Non-pigmented ciliary epithelial cell (primary cell): ENCODE measurements at places on chromosomes 5 and 9.

GRCh38 chr9:107281184-107281583 lies 1.9 kb upstream of the RAD23B start:
- no peak for DNase-seq

- no peak for DNase-seq
These were observed 4.0 kb upstream of the TERT start for GRCh38 chr5:1298723-1299510.

DNA sequence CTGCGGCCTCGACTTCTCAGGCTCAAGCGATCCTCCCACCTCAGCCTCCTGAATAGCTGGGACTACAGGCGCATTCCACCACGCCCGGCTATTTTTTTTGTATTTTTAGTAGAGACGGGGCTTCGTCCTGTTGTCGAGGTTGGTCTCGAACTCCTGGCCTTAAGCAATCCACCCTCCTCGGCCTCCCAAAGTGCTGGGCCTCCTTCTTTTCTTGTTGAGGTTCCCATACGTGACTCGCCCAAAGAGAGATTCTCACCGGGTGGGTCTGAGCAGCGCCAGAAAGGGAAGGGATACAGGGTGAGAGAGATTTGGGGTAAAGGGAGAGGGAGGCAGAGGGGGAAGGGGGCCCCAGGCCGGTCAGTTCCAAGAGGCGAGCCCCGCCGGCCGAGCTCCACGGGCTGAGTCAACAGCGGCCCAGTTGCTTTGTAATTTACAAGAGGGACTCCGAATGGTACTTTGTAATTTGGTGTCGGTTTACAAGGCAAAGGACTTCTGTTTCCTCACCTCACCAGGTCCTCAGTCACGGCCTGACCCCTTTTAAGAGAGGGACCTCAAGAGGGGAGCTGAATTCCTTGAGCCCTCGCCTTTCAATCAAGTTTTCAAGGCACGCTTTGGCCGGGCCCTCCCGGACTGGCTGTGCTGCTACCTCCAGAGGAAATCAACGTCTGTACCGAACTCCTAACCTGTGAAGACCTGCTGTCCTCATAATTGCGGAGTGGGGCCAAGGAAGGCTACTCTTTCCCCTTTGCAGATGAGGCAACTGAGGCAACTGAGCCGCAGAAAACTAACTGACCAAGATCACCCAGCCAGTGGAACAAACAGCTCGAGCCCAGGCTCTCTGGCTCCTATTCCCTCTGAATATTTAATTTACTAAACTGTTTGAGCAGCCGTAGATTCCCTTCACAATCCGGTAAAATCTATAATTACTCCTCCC lies 3.3 kb upstream of the DMRT2 start:
- DNase-seq: no peak

DNA sequence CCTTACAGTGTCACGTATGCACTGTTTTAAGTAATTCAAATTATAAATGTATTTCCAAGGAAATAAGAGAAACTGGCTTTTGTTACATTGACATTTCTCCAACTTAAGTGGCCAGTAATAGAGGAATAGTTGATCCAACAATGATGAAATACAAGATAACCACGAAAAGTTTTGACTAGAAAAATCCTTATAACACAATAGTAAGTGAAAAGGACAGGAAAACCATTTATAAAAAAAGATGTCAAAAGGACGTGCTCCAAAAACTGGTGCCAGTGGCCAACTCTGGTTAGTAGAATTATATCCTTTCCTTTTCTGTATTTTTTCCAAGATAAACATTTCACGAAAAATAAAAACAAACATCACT lies 210.9 kb downstream of the GAPVD1 start:
- no peak for DNase-seq

DNA sequence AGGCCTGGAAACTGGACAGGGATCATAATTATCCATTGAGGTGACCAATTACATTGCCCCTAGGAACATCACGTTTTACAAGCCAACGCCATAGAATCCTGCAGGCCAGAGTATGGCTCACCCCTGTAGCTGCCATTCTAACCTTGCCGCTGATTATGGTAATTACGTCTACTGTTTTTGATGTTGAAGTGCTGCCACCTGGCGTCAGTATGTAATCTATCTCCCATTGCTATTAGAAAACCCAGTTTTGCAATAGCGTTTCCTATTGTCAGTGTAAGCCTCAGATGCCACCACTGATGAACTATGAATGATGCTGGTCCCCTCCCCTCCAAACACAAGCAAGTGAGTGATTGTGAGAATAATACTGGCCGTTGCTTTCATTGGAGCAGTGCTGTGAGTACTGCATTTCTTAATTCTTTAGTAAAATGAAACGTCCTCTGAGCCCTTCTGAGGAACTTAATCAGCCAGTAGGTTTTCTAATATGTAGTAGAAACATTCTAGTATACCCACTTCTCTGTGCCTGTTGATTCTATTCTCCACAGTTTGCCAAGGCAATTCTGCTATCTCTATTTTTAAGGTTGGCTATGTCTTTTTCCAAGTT lies 100.5 kb upstream of the NMUR2 start:
- DNase-seq: peak; percentile 4

DNA sequence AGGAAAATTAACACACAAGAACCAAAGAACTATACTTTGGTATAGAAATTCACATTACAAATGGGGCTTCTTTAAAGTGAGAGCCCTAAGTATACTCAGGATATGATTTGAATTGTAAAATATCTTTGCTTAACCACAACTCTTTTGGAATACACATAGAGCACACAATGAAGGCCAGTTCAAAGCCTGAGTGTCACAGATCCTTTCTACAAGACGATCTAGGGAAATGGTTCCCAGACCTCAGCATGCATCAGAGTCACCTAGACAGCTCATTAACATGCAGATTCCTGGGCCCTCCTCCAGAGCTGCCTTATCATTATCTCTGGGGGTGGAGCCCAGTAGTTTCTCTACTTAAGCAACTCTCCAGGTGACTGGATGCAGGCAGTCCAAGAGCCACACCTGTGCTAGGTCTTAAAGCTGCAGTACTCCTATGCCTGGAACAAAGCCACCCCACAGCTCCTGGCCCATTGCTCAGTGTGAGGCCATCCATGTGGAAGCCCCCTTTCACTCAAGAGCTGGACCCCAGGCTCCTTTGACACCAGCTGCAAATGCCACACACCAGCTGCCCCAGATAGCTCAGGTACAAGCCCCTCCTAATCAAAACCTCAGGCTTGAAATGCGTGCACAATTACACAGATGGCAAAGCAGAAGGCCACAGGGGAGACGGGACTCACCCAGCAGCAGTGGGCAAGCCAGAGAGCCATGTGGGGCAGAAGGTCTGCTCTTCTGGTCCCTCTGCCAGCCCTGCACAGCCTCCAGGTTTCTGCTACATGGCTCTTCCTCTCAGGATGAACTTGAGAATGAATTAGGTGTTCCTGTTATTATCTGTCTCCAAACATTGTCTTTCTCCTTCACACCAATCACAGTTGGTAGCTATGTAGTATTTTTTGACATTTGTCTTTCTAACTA lies 106.1 kb downstream of the SH3TC2 start:
- no peak for DNase-seq

DNA sequence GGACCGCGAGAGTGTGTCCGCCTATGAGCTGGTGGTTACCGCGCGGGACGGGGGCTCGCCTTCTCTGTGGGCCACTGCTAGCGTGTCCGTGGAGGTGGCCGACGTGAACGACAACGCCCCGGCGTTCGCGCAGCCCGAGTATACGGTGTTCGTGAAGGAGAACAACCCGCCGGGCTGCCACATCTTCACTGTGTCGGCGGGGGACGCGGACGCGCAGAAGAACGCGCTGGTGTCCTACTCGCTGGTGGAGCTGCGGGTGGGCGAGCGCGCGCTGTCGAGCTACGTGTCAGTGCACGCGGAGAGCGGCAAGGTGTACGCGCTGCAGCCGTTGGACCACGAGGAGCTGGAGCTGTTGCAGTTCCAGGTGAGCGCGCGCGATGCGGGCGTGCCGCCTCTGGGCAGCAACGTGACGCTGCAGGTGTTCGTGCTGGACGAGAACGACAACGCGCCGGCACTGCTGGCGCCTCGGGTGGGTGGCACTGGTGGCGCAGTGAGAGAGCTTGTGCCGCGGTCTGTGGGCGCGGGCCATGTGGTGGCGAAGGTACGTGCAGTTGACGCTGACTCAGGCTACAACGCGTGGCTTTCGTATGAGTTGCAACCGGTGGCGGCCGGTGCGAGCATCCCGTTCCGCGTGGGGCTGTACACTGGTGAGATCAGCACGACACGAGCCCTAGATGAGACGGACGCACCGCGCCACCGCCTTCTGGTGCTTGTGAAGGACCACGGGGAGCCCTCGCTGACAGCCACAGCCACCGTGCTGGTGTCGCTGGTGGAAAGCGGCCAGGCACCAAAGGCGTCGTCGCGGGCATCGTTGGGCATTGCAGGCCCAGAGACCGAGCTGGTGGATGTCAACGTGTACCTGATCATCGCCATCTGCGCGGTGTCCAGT lies 1.8 kb downstream of the PCDHA7 start:
- DNase-seq: no peak

- DNase-seq: peak; percentile 32
These were observed 1164.5 kb downstream of the CDH12 start for GRCh38 chr5:21688655-21689054.

GRCh38 chr9:3244963-3245653 lies 280.7 kb downstream of the RFX3 start:
- no peak for DNase-seq

DNA sequence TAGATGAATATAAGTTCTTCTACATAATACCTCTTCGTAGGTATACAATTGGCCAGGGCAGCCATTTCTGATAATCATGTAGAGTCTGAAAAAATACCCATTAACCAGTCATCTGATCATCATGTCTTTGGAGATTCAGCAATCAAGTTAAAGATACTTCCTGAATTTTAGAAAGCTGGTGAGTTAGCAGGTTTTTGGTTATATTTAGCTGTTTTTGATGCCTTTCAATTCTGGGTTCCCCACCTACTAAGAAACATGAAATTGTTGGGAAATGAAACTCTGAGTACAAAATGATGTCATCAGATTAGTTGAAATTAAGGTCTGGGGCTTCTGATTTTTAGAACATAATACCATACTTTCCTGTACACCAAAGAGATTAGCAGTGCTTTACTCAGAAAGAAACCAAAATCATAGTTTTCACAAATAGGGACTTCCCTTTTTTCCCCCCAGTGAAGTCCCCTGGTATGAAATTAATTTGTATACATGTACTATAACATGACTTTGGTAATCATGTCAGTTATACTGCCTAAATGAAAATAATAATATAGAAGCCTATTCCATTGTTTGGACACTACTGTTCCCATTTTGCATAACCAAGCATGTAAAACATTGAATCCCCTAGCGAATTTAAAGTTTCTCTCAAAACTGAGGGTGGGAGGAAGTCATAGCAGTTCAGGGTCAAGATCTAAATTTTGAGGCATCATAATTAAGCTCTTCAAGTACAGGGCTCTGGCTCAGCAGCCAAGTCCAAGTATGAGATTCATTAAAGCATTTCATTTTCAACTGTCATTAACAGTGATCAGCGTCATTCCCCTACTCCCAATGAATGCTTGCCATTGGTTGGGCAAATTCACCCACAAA lies 17.9 kb downstream of the PRLR start:
- DNase-seq: no peak

DNA sequence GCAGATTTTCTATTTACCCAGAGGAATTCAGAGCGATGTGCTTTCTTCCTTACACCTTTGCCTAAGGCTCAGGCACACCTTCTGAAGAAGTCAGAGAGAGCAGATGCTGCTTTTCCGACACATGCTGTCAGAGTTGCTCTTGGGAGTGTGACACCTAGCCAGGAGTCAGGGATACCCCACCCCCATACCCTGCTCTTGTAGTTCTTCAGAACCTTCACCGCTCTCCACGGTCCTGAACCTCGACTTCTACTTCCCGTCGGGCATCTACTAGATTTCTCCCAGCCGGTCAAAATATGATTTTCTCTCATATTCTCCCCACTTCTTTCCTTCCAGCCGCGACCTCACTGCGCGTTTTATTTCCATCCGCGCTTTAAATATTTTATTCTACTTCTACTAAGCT lies 1.7 kb downstream of the GRIN3A start:
- no peak for DNase-seq

- no peak for DNase-seq
These were observed 20.0 kb downstream of the MTRR start for GRCh38 chr5:7888901-7889300.

DNA sequence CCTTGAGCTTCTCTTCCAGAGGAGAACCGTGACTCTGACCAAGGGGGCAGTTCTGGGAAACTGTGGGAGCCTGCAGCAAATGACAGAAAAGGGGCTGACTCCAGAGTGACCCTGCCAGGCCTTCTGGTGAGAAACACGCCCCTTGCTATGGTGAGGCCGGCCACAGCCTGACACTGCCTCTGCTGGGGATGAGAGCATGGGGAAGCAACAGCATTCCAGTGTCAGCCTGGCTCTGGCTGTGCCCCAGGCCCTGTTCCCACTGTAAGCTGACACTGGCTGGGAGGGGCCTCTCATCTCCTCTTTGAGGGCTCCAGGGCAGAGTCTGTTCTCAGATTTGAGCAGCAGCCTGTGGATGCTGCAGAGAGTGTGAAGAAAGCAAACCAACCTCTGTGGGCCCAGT lies 180.0 kb upstream of the IL12B start:
- DNase-seq: no peak

- DNase-seq: no peak
These were observed 91.6 kb upstream of the TNFAIP8 start for GRCh38 chr5:119264186-119264585.

GRCh38 chr9:130423272-130423671 lies 21.5 kb upstream of the ASS1 start:
- DNase-seq: no peak

- no peak for DNase-seq
These were observed 163.9 kb upstream of the SH3GL2 start for GRCh38 chr9:17414986-17415385.

- no peak for DNase-seq
These were observed 96.3 kb downstream of the UNC13B start for GRCh38 chr9:35257986-35258659.

- DNase-seq: no peak
These were observed 66.8 kb downstream of the TBCA start for GRCh38 chr5:77709340-77709739.

DNA sequence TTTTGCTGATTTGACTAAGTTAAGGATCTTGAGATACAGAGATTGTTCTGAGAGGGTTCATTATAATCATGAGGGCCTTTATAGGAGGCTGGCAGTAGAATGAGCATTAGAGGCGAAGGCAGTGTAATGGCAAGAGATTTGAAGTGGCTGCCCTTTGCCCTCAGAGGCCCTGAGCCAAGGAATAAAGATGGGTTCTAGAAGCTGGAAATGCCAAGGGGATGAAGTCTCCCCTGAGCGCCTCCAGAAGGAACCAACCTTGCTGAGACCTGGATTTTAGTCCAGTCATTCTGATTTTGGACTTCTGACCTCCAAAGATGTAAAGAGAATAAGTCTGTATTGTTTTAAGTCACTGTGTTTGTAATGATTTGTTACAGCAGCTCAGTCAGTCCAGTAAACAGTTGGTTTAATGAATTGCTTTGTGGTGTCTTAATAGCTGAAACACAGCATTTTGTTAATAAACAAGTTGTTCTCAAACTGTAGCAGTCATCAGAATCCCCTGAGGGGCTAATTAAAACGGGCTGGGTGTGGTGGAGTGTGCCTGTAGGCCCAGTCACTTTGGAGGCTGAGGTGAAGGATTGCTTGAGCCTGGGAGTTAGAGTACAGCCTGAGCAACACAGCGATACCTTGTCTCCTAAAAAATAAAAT lies 23.2 kb downstream of the GLRX start:
- DNase-seq: no peak
